Heart left ventricle (tissue), 16 donors: ENCODE measurements at places on chromosomes 5 and 9. TPM values are rescaled to one million over a fixed set of nuclear protein-coding genes. Genes with fewer than 3 reads are reported as not detected.

- DNase-seq = no peak
Measured at GRCh38 chr9:100394032-100394695, 32.8 kb upstream of the MSANTD3 start.

- no peak for DNase-seq
Measured at GRCh38 chr5:57805732-57806131, 323.1 kb upstream of the ACTBL2 start.

DNA sequence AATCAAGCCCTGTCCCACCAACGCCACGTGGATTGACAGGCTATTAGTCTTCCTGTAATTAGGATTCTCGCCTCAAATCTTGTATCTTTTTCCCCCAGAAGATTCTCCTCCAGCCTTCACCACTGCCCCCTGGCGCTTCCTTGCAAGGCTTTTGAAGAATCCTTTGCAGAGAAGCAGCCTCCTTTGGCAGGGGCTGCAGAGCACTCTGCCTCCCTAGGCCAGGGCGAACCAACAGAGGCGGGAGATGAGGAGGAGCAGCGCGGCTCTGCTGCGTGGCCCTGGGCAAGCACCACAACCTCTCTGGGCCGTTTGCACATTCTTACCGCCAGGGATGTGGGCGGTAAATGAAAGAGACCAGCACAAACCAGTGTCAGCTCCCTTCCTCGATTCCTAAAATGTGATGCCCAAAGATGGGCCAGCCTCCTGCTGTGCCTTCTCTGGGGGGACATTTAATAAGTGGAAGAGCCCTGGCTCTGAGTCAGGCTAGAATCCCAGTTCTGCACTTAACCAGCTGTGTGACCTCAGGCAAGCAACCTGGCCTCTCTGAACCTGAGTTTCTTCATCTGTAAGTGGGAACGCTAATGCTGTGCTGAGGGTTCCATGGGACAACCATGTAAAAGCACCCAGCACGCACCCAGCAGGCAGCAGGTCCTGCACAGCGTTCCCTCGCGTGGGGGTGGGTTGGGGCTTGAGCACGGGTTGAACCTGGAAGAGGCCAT is 128.6 kb downstream of the KCNIP1 start:
- no peak for DNase-seq

- no peak for DNase-seq
Measured at GRCh38 chr9:96192710-96193109, 109.3 kb downstream of the HSD17B3 start.

Gene ECSCR
- total RNA-seq = 13.4 TPM

Gene HTR1A
- not detected for total RNA-seq

Gene FCN2
- not detected for total RNA-seq

Gene SNCAIP
- 0.56 TPM for total RNA-seq
